Kasumi-1 (cell line): ENCODE measurements at places on chromosomes 11 and 22.

DNA sequence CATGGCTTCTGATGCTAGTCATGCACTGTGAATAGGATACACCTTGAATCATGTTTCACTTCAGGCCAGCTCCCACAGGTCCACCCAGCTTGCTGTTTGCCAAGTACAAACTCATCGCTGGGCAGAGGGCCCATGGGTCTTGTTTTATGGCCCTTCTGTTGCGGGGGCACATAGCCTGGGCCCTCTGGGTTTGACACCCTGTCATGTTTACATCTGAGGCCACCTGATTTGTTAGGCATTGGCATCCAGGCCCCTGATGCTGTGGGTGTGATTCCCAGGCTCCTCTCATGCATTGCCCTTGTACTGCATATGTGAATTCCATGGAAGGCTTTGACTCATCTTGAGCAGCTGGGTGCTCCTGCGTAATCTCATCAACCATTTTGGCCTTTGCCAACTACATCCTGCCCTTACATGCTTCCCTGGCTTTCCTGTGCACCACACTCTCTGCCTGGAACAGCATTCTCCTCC is 32.6 kb downstream of the PPFIBP2 start:
- DNase-seq, result no peak

GRCh38 chr22:37561212-37562048 is 1.1 kb downstream of the CDC42EP1 start:
- peak; percentile 55 for DNase-seq

- no peak for DNase-seq
These were observed 26.3 kb upstream of the GNB1L start for GRCh38 chr22:19880786-19881569.

DNA sequence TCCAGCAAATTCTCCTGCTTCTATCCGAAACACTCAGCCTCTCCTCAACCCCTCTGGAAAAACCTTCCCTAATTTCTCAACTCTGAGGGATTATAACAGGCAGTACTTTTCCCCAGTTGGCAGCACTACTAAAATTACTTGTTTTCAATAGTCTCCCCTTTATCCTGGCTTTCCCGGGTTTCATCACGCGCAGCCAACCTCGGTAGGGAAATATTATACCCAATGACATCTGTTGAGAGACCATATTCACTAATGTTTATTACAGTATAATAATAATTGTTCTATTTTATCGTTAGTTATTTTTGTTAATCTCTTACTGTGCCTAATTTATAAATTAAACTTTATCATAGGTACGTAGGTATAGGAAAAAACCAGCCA is 330 bp upstream of the POLD3 start:
- DNase-seq, result no peak

DNA sequence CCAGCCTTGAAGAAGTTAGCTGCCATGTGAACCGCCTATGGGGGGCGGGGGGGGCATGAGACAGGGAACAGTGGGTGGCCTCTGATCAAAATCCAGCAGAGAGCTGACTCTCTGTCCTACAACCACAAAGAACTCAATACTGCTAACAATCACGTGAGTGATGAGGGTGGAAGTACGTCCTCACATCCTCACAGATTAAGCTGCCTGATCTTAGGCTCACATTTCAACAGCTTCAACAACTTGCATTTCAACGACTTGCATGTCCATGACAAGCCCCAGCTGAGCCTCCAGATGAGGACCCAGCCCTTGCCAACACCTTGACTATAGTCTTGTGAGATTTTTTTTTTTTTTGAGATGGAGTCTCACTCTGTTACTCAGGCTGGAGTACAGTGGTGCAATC is 51.6 kb downstream of the CLMP start:
- DNase-seq, result no peak

GRCh38 chr11:124950601-124951330 is 3.2 kb upstream of the CCDC15 start:
- no peak for DNase-seq

GRCh38 chr11:35546317-35546716 is 20.9 kb upstream of the PAMR1 start:
- no peak for DNase-seq

DNA sequence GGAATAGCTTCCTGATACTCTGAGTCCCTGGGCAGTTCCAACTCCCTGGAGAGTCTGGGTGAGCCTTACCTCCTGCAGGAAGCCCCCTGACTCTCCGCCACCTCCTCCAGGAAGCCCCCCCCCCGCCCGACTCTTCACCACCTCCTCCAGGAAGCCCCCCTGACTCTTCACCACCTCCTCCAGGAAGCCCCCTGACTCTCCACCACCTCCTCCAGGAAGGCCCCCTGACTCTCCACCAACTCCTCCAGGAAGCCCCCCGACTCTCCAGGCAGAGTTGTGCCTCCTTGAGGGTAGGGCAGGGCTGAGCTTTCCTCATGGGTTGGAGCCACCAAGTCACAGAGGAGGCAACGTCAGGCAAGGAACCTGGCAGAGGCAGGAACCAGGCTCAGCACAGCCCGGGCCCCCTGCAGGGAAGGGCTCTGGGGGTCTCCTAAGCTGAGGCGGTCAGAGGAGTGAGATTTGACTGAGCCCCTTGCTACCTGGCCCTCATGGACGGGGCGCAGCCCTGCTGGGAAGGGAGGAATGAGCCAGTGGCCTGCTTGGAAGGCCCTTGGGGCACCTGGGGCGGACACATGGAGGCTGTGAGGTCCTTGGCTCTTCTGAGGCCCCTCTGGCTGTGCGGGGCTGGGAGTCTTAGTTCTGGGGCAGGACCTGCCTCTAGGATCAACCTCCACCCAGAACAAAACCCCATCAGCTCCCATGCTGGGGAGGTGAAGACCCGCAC is 18.1 kb downstream of the MRGPRG start:
- no peak for DNase-seq

GRCh38 chr11:21142007-21142406 is 472.6 kb downstream of the NELL1 start:
- DNase-seq, result no peak

- no peak for DNase-seq
These were observed 15.4 kb downstream of the SLC3A2 start for GRCh38 chr11:62896049-62896448.

DNA sequence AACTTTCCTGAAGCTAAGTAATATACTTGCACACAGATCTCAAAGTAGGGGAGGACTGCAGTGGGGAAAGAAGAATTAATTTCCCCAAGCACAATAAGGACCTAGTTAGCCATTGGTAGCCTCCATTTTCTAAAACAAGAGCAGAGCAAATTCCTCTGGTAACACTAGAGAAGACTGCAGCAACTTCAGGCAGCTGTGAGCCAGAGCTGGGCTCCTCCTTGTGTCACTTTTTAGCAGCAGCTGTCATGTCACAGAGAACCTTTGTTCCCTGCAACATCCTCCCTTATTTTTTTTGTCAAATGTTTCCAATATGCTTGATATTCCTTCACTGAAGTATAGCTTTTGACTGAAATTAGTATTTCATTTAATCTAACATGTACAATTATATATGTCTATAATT is 54.4 kb downstream of the RRAS2 start:
- no peak for DNase-seq

GRCh38 chr11:33564856-33565453 is 135.7 kb downstream of the C11orf91 start:
- no peak for DNase-seq

DNA sequence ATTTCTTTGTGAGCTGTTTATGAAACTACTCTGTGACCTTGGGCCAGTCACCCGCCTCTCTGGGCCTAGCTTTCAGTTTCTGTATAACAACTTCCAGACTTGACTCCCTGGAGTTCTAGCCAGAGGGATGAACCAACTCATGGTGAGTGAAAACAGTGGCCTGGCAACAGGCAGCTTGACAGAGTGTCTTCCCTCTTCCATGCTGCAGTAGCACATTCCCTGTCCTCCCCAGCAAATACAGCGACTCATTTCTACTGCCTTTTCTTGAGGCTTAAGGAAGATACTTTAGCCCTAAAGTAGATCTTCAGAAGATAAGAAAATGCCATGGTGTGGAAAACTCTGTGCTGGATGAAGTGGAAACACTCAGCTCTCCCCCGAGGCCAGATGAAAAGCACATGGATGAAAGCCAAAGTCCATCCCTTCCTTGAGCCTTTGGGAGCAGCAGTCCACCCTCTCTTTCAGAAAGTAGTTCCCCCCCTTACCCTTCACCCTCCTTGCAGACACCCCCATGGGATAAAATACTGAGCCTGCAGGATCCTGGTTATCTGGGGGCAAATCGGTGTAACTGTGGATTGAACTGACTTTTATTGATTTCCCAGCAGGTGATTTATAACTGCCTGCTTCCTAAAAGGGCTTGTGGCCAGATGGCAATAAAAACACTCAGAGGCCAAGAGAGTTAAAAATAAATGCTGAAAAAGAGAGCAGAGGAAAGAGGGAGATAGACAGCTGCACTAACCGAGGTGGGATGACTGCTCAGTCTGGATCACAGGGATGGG is 24.1 kb downstream of the IRAG1 start:
- DNase-seq, result no peak

- DNase-seq, result no peak
These were observed 19.5 kb upstream of the TPH1 start for GRCh38 chr11:18065572-18065971.

- DNase-seq, result no peak
These were observed 67.7 kb downstream of the CELSR1 start for GRCh38 chr22:46469711-46470110.

GRCh38 chr22:29299136-29299900 is 7.1 kb upstream of the GAS2L1 start:
- no peak for DNase-seq

- no peak for DNase-seq
These were observed 11.9 kb upstream of the CD44 start for GRCh38 chr11:35126879-35127581.

- no peak for DNase-seq
These were observed 61.9 kb downstream of the MTNR1B start for GRCh38 chr11:93031386-93031785.

GRCh38 chr11:76714493-76714892 is 43.9 kb upstream of the LRRC32 start:
- no peak for DNase-seq

- DNase-seq, result no peak
These were observed 373.9 kb upstream of the C11orf87 start for GRCh38 chr11:109048098-109048497.

- DNase-seq, result no peak
These were observed 33.6 kb downstream of the YWHAH start for GRCh38 chr22:31977939-31978338.

GRCh38 chr11:86481399-86481798 is 106.7 kb downstream of the CCDC81 start:
- no peak for DNase-seq

DNA sequence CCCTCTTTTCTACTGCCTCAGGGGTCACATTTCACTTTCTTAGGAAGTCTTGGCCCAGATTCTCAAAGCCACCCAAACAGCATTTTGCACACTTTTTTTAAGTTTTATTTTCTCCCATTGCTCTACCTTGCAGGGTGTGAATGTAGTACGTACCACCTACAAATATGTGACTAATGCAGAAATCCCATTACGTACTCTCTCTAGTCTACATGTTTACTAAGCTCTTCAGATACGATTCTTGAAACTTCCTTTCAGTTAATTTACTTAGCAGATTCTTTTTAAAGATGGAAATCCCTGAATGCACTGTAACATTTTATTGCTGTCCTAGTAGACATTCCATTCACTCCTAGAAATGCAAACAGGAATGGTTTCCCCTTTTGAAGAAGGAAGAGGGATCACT is 61.3 kb downstream of the LRRC4C start:
- DNase-seq, result no peak

GRCh38 chr11:119975561-119976152 is 162.3 kb downstream of the TRIM29 start:
- no peak for DNase-seq

GRCh38 chr11:33128739-33129138 is 32.5 kb downstream of the CSTF3 start:
- DNase-seq, result no peak

GRCh38 chr22:29580200-29580810 is 608 bp downstream of the NIPSNAP1 start:
- DNase-seq, result no peak

DNA sequence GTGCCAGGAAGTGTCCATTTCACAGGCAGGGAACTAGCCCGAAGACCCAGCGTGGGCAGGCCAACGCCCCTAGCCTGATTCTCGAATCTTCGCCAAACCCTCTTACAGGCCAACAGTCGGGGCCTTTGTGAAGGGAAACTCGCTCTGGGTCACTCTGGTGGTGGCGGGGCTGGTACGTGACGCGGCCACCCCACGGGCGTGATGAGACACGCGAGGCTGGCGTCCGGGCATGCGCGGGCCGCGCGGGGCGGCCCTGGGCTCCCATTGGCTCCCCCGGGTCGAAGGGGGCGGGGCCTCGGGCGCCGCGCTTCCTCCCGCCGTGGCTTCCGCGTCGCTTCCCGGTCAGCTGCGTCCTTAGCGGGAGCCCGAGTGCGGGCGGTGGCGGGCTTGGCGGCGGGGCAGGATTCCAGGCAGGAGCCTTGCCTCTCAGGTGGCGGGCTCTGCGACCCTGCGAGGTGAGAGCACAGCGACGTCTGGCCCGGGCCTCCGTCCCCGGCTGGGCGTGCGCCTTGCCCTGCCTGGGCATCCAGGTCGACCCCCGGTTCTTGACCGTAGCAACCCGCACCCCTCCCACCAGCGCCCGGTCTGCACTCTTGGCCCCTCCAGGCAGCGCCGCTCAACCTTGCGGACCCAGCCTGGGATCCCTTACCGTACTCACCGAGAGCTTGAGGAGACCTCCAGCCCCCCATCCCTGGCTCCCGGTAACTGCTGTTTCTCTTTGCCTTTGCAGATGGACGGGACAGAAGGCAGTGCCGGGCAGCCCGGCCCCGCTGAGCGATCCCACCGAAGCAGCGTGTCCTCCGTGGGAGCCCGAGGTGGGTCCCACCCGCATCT is at the start of gene FRMD8:
FRMD8 (plus strand) TSS at position 331 of the 834 bp plus-strand sequence; CDS start at position 731, 400 bp downstream.
- peak; percentile 34 for DNase-seq

- no peak for DNase-seq
These were observed 23.9 kb upstream of the TFIP11 start for GRCh38 chr22:26536056-26536761.

DNA sequence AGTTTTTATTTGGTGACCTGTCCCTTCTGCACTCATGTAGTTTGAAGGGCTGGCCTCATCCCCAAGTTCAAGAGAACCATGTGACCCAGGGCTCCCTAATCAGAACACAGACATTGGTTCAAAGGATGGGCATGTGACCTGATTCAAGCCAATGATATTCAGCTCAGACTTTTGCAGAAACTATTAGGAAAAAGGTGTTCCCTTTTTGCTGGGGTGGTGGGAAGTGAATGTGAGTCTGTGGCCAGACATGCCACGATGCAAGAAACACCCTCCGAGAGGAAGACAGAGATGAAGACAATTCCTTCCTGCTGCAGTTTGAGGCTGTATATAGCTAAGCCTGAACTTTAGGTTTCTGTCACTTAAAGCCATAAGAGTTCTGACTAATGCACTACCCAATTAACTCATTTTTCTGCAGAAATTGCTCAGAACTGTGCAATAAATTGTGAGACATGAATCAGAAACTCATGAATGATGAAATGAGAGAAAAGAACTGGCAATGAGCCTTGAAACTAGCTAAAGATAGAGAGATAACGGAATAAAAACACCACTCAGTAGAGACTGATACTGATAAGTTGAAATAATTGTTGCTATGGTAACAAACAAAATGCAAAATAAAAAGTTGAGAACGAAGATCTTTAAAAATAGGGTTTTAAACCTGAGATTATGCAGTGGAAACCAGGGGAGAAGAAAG is 9.2 kb upstream of the MAPK1 start:
- peak; percentile 59 for DNase-seq
